Fibroblast of skin of right quadriceps (primary cell): ENCODE measurements at places on chromosomes 7 and 10.

DNA sequence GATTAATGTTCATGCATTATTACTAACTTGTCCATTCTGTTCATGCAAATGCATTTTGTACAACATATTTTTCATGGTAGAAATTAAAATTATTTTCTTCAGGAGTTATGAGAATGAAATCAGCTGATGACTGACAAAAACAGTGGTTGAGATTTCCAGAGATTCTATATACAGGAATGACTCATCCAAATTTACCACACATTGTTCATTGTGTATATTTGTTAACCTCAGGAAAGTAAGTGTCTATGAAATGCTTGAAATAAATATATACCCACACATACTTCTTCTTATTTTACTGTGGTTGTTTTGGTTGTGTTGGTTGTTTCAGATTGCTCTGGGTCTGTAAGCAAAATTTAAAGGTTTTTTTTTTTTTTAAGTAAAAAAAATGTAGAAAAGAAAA, 108.1 kb upstream of the SP8 start:
- no peak for DNase-seq

DNA sequence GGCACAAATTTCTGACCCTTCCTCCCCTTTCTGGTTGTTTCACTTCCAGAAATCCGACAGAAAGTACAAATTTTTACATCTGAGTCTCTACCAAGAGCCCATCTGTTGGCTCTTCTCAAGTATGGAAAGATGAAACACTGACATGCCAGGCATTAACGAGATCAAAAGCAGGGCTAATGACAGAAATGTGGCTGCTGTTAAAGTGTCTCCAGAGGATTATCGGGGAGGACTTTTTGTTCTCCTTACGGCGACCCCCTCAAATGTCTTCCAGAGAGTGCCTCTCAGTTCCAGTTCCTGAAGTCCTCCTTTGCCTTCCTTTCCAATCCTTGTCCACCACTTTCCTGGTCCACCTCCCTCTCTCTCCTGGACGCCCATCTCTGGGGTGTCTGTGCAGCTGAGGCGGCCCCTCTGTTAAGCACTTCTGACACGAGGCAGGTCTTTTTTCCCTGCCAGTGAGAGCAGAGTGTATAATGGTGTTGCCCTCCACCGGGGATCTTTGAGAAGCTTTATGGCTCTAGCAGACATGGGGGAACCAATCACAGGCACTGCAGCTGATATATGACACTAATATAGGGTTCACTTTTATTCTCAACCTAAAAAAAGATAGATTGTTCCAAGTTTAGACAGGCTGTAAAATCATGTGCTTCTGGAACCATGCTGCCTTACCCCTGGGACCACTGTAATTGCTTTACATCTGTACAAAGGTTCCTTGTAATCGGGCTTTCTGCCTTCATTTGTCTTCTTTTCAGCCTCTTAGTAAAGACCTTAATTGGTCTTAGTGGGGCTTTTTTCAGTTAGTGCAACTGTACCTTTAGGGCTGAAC, 757.1 kb downstream of the AUTS2 start:
- no peak for DNase-seq

GRCh38 chr7:23129036-23129435, 23.5 kb downstream of the KLHL7 start:
- no peak for DNase-seq

DNA sequence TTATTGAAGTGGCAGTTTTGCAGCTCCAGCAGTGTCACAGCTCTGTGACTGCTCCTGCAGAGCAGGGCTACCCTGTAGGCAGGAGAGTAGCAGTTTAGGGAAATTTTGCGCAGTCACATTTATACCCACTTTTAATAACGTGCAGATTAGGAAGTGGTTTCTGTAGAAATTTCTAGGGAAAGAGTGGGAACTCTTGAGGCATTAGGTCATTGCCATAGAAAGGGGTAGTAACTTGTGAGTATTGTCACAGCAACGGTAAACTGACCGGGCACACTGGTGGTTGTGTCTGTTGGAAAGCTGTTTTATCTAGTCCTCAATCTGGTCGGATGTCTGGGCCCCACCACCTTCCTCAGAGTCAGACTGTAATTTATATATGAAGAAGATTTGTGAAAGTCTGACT, 51.9 kb downstream of the CDC14C start:
- DNase-seq: no peak

DNA sequence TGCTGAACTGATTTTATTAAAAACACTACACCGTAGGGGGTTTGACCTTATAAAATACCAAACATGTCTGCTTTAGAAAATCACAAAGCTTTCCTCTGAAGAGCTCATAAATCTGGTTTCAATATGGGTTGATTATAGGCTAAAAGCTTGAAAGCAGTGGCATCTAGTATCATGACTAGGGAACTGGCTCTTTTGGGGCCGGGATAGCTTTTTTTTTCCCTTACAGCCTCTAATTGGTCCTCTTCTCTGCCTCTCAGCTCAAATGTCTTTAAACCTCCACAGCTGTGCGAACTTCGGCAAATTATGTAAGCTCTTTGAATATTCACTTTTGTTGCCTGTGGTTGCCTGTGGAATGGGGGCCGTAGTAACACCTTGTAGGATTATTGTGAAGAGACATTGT, 8.4 kb downstream of the BAMBI start:
- no peak for DNase-seq

- no peak for DNase-seq
Measured at GRCh38 chr10:100829097-100829870, 83.5 kb upstream of the SLF2 start.

GRCh38 chr7:37390114-37390513, 58.5 kb downstream of the ELMO1 start:
- no peak for DNase-seq

DNA sequence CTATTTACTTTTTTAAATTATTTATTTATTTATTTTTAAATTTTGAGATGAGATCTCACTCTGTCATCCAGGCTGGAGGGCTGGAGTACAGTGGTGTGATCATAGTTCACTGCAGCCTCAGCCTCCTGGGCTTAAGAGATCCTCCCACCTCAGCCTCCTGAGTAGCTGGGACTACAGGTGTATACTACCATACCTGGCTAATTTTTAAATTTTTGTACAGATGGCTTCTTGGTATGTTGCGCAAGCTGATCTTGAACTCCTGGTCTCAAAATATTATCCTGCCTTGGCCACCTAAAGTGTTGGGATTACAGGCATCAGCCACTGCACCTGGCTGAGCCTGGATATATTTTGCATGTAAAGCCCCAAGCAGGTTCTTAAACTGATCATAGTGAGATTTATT, 7.6 kb downstream of the CHST12 start:
- no peak for DNase-seq

DNA sequence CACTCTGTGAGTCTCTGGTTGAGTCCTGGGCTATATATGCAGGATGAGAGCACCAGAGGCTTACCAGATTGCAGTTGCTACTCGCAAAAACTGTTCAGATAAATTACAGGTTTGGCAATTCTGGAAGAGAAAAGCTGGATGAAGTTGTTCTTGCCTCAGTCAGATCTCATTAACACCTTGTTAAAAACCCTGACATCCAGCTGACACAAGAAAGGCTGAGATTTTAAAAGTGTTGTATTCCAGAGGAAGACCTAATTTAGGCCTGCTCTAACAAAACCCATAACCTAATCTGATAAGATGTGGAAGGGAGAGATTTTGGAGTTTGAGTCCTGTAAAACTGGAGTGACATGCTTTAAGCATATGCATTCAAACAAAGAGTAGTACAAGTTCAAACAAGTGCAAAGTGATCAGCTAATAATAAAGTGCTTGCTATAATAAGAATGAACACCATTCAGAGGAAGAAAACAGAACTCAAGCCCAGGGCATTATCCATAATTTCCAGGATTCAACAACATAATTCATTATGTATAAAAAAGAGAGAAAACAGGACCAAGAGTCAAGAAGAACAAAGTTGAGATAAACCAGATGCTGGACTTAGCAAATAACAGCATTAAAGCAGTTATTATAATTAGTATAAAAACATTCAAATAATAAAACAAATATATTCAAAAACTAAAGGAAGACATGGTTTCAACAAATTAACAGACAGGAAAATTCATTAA, 135.5 kb downstream of the CD36 start:
- DNase-seq: no peak

DNA sequence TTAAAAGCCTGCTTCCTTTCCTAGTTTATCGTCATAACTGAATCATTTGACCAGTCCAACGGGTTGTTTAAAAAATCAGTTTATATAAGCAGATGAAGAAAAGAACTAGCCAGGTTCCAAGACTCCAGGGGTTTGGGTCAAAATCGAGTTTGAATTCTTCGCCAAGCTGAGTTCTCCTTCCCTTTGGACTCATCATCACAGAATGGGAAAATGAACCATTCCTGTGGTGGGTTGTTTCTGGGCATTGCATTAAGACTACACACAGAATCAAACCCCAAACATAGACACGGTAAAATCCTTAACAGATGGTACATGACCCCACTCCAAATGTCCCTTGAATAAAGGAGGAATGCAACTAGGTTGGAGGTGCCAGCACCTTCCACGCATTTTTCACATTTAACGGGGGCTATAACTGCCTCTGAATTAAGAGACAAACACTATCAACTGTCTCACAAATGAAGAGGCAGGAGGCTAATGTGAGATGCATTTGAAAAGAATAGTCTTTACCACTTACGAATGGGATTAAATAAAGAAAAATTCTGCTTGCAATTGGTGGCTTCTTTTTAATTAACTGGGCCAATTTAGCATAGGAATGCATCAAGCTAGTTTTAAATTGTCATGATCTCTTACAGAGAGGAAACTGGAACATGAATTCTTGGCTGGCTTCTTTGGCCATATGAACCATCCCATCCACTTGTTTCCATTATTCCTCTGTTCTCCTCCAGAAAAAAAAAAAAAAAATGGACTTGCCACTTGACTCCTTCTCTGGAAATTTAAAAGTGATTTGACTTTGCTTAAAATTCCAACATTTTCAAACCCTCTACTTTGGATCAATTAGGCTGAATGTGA, 61.1 kb downstream of the CHST15 start:
- no peak for DNase-seq

DNA sequence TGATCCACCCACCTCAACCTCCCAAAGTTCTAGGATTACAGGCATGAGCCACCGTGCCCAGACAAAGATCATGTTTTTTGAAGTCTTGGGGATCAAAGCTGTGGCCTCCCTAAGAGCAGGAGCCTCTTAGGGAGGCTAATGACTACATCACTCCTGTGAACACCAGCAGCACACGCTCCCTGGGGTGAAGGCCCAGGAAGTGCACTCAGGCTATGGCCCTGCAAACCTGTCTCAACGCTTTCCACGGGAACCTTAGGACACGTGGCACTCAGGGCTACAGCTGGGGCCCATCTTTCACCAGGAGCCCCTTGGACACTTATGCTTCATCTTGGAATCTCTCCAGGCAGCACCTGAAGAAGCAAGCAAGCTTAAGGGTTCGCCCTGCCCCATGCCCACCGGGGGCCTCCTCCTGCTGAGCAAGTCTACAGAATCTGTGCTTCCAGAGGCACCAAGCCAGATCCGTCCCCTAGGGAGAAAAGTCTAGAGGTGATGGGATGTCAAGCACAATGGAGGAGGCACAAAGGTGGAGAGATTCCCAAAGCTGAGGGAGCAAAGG, 18.4 kb downstream of the VSTM4 start:
- no peak for DNase-seq

DNA sequence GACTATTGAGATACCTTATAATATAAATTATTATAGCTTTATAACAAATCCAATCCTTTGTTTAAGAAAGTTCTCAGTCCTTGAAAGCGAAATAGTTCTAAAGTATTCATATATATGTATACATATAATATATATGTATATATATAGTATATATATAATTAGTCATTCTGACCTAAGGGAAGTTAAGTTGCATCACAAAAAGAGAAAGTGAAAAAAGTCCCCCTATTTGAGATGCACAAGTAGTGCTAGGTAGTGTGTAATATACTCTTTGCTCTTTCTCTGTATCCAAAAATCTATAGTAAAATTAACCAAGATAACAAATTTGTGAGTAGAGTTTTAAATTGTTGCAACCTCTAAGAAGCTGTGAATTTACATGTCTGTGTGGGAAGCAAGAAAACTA, 13.3 kb upstream of the IFIT1B start:
- DNase-seq: no peak

GRCh38 chr10:77245953-77246352, 391.7 kb downstream of the KCNMA1 start:
- DNase-seq: peak; percentile 84

DNA sequence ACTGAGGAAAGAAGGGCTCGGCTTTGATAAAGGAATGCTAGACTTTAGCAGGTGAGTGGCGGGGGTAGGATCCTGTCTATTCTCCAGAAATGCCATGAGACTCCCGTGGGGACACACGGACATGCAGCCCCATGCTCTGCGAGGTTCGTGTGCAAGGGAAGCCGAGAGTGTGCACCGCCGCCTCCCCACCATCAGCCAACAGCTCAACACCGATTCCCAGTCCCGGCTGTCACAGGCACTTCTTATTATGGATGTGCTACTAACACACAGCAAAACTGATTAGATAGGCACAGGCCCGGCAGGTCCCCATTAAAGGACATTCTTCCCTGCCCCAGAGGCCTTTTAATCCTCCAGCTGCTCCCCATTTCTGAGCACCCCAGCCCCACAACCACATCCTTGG, 154.4 kb downstream of the PRKAG2 start:
- DNase-seq: no peak

- no peak for DNase-seq
Measured at GRCh38 chr7:55276572-55277295, 88.4 kb upstream of the LANCL2 start.

- DNase-seq: no peak
Measured at GRCh38 chr10:11245510-11245909, 227.8 kb downstream of the CELF2 start.

GRCh38 chr10:79242620-79243152, 104.6 kb upstream of the PPIF start:
- DNase-seq: peak; percentile 88

GRCh38 chr7:104873401-104873800, 140.6 kb upstream of the KMT2E start:
- DNase-seq: no peak

- DNase-seq: peak; percentile 20
Measured at GRCh38 chr7:30479202-30480120, 877 bp upstream of the NOD1 start.

GRCh38 chr7:70361821-70362220, 763.5 kb downstream of the AUTS2 start:
- DNase-seq: no peak

DNA sequence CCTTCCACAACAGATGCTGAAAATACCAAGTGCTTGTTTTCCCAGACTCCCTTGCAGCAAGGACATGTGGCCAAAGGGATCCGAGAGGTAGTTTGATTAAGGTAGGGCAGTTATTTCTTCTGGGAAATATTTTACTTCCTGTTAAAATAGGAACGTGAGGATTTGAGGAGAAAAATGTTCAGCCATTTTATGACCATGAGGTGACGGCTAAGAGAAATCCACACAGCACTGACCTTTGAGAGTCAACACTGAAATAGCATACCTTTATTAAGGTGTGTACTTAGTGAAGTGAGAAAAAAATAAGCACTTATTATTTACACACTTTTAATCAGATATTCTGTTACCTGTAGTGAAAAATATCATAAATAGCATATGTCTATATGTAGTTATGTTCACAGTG, 133.9 kb downstream of the PPP1R3A start:
- DNase-seq: no peak

- DNase-seq: no peak
Measured at GRCh38 chr10:89909752-89910151, 208.4 kb downstream of the KIF20B start.

- DNase-seq: no peak
Measured at GRCh38 chr7:111025006-111025405, 65.9 kb upstream of the LRRN3 start.
